ENCODE measurements at places on chromosomes 1 and 21. TPM values are rescaled to one million over a fixed set of nuclear protein-coding genes. Genes with fewer than 3 reads are reported as not detected.
A peak's percentile ranks its signal among the peaks of the same experiment; 100 is the strongest.

DNA sequence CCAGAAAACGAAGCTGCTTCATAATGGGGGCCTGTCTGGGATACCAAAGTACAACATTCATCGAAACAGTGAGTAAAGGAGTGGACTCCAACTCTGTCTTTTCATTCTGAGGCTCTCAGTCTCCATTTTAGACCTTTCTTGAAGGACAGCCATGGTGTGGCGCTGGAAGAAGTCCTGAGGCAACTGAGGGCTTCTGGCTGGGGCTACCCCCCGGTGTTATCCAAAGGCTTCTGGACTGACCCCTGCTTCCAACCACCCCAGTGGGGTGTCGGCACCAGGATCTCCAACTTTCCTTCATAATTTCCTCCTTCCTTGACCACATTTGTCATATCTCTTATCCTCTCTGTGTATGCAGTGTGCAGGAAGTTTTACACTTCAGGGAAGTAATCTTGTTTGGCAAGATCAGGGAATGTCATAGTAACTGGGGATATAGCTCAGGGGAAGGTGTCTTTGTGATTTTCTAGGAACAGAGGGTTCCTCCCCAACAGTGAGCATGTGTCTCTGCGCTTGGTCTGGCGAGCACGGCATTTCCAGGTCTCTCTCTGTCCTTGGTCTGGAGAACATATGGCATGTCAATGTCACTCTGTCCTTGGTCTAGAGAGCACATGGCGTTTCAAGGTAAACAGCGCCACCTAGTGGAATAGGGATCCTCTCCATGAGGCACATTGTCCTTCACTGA, 19.4 kb upstream of the BSDC1 start:
- peak; percentile 64 for DNase-seq

DNA sequence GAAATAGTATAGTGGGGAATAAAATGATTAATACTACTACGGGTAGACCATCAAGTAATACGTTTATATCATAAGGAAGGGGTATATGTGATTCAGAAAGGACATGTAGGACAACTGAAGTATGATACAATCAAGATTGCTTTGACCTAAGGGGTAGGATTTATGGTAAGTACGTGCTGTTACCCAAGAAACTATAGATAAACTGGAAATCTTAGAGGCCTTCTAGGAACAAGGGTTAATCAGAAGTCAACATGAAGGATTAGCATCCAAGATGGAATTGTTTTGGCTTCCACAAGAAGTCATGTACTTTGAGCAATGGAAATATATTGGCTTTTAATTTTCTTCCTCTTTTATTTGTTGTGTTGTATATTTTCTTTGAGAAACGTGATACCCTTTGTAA, 13.2 kb upstream of the ZMYM4 start:
- no peak for DNase-seq

GRCh38 chr1:159829822-159830465, 3.3 kb downstream of the SLAMF8 start:
- DNase-seq, result no peak

GRCh38 chr1:218200979-218201378, 84.1 kb upstream of the RRP15 start:
- DNase-seq, result no peak

DNA sequence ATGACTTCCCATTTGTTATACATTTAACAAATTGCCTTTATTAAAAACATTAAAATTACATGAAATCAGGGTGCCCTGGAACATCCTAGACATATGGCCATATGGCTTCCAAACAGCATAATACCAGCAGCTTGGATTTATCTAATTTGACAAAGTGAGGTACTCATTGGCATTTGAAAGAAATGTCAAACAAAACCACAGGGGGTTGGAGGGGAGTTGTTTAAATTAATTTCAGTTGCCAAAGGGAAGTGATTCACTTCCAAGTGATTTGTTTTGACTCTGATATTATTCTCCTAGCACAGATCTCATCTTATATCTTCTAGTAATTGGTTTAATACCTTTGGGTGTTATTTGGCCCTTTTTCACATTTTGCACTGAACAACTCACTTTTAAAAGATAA, 24.5 kb upstream of the POU2F1 start:
- no peak for DNase-seq

GRCh38 chr1:84834419-84835064, 58.5 kb downstream of the LPAR3 start:
- DNase-seq, result no peak

DNA sequence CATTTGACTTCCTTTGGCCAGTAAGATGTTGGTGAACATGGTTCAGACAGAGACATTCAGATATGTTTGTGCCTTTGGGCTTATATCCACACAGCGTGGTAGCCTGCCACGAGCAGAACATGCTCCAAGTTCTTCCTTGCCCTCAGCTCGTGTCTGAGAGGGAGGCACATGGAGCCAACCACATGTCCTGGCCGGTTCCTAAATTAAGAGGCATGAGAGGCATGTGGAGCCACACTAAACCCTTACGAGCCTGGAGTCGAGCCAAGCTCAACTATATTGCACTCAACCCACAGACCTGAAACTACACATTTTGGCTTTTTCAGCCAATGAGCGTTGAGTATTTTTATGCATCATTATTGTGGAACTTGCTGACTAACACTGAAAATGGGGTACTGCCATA, 133.7 kb upstream of the KCNK1 start:
- DNase-seq, result no peak

DNA sequence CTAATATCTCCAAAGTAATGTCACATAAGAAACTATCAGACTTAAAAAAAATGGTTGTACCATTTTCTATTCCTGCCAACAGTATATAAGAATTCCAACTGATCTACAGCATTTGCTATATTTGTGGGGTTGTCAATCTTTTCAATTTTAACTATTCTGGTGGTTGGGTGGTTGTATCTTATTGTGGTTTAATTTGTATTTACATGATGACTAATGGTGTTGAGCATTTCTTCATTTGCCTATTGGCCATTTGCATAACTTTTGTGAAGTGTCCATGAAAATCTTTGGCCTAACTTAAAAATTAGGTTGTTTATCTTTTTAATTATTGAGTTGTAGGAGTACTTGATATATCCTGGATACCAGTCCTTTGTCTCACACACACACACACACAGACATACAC, 26.2 kb upstream of the LRP8 start:
- no peak for DNase-seq

DNA sequence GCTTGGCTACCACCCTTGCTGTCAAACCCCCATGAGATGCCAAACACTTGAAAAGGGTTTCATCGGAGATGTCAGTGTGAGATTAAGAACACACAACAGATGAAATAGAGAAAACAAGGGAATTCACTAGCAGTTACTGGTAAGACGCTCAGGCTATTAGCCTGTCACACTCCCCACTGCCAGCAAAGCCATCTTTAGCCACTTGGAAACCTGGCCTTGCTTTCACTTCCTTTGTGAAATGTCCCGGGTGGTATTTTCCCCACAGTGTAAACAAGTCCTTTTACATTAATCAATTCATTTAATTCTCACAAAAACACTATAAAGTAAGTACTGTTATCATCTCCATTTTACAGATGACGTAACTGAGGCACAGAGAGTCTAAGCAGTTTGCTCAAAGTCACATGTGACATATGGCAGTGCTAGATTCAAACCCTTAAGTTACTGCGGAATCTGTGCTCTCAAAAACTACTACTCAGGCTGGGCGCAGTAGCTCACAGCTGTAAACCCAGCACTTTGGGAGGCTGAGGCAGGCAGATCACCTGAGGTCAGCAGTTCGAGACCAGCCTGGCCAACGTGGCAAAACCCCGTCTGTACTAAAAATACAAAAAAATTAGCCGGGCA, 32.7 kb upstream of the KHDRBS1 start:
- no peak for DNase-seq

GRCh38 chr1:228101994-228102790, 933 bp downstream of the C1orf35 start:
- DNase-seq, result peak; percentile 64

GRCh38 chr1:110620250-110620615, 14.1 kb upstream of the KCNA2 start:
- DNase-seq, result no peak

- DNase-seq, result no peak
These were observed 164.7 kb downstream of the SETD4 start for GRCh38 chr21:35895598-35895997.

GRCh38 chr1:38727684-38728584, 131.6 kb downstream of the RRAGC start:
- peak; percentile 9 for DNase-seq

- no peak for DNase-seq
These were observed 593.4 kb upstream of the ZP4 start for GRCh38 chr1:238484121-238484520.

DNA sequence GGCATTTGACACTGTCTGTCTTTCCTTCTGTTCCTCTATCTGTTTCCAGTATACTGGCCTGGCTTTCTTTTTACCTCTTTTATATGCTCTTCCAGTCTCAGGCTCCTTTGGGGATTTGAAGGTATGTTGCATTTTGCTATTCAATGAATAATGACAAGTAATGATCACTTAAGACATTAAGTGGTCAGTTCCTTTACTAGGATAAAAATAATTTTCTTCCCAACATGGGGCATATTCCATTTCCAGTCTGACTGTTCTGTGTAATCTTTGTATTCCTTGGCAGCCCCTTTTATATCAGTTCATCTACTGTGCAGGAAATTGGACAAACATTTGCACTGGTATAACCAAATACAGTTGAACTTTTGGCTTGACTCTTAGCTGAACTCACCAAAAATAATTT, 15.6 kb downstream of the METTL18 start:
- no peak for DNase-seq

DNA sequence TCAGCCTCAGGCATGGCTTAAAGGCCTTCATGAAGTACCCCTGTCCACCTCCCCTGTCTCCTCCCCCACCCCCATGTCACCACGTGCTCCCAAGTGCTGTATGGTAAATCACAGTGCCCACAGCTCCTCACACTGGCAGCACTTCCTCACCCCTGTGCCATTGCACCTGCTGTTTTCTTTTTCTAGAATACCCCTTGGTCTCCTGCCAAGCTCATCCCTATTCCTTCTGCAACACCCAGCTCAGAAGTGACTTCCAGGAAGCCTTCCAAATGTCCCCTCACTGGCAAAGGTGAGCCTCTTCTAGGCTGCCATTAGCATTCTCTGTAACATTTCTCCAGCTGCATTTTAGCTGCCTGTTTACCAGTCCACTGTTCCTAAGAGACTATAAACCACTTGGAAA, 9.4 kb downstream of the AKNAD1 start:
- DNase-seq, result no peak

DNA sequence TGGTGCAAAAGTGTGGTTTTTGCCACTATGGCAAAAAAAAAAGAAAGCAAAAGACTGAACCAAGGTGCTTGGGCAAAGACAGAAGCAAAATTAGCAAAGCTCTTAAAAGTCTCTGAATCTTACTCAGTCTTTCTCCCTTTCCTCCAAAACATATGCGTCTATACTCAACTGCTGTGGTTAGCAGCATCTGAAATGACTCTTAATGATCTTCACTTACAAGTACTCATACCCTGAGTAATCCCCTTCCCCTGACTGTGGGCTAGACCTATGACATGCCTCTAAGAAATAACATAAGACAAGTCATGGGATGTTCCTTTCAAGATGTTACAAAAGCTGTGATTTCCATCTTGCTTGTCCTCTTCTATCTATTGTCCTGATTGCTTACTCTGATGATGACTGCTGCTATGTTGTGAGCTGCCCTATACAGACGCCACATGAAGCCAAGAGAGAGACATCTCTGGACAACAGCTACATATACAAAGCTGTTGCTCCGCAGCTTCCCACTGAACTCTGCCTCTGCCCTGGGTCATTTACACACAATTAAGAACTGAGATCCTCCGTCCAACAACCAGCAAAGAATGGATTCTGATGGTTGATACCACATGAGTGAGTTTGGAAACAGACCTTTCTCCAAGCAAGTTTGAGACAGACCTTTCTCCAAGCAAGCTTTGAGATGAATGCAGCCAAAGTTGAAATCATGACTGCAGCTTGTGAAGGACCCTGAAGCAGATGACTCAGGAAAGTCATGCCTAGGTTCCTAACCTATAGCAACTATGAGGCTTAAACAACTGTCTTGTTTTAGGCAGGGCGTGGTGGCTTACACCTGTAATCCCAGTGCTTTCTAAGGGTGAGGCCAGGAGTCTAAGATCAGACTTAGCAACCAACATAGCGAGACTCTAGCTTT, 55.2 kb downstream of the PUM1 start:
- no peak for DNase-seq

DNA sequence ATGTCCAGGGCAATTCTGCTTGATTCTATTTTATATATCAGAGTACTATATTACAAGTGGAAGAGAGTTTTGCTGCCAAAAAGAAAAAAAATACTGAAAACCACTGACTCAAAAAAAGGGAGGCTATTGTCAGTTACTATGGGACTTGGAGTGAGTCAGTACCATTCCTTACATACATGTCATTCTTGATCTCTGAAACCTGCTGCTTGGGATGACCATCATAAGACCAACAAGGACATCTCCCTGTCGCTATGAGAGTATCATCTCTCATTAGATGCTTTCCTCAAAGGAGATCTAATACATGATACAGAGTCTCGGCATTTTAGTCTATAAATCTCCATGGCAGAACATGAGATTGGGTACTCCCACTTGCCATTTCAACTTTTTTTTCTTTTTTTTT, 11.8 kb upstream of the INPP5B start:
- no peak for DNase-seq

DNA sequence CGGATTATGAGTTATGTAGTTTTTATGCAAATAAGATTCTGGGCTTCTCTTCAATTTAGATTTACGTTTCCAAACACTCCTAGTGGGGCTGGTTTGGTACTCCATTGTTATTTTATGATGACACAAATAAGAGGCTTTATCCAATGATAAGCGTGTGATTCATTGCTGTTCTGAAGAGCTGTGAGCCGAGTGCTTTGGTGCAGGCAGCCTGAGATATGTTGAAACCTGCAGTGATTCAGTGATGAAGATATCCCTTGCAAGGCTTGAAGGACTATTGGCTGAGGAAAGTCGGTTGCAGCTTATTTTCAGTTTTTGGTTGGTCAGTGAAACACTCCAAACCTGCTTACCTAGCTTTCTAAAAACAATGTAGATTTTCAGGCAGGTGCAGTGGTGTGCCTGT, 112.2 kb downstream of the RYR2 start:
- no peak for DNase-seq

- no peak for DNase-seq
These were observed 86.3 kb upstream of the VANGL1 start for GRCh38 chr1:115555446-115555845.

The OR6K3 gene
- total RNA-seq, result not detected

The SWT1 gene
- total RNA-seq, result 3.0 TPM

The KMO gene
- total RNA-seq, result 0.81 TPM

The ANKRD34A gene
- 0.27 TPM for total RNA-seq

The SHISAL2A gene
- 0.27 TPM for total RNA-seq

The SLC25A34 gene
- total RNA-seq, result 1.3 TPM

The KCNJ15 gene
- total RNA-seq, result under 0.01 TPM

The TMEM82 gene
- total RNA-seq, result not detected

The TMEM61 gene
- not detected for total RNA-seq

The WNT2B gene
- total RNA-seq, result under 0.01 TPM

The PDZK1 gene
- under 0.01 TPM for total RNA-seq

The S100A3 gene
- not detected for total RNA-seq

The SMYD3 gene
- 31.2 TPM for total RNA-seq

The NFASC gene
- under 0.01 TPM for total RNA-seq

The SV2A gene
- 30.2 TPM for total RNA-seq

The DUSP12 gene
- total RNA-seq, result 26.1 TPM

The ESPN gene
- 0.27 TPM for total RNA-seq

The ACTN2 gene
- not detected for total RNA-seq

The LRRC52 gene
- not detected for total RNA-seq

The NUAK2 gene
- total RNA-seq, result 1.3 TPM

The PGLYRP3 gene
- total RNA-seq, result not detected

The RHOC gene
- total RNA-seq, result 68.4 TPM

The LCK gene
- total RNA-seq, result 3.5 TPM
